NCI-H2029 (cell line): ENCODE measurements at places on chromosomes 11 and 22.

DNA sequence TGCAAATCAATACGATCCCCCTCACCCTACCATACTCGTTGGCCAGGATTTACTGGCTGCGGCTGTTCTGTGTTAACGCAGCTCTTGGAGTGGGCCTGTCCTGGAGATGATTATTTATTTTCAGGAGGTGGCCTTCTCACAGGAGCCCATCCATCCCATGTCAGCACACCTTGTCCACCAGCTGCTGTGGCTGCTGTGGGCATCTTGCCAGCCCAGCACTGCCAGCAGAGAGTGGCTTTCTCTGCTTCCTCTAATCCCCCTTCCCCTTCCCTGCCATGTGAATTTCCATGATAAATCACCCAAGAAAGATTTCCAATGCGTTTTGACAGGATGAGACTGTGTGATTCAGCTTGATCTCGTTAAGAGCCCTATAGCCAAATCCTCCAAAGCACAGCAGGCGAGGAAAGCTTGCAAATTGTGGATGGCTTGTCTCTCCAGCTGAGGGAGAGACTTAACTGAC lies 309.1 kb upstream of the C11orf87 start:
- peak; percentile 51 for DNase-seq

- DNase-seq = no peak
Measured at GRCh38 chr11:124760205-124760652, 1.9 kb downstream of the ESAM start.

DNA sequence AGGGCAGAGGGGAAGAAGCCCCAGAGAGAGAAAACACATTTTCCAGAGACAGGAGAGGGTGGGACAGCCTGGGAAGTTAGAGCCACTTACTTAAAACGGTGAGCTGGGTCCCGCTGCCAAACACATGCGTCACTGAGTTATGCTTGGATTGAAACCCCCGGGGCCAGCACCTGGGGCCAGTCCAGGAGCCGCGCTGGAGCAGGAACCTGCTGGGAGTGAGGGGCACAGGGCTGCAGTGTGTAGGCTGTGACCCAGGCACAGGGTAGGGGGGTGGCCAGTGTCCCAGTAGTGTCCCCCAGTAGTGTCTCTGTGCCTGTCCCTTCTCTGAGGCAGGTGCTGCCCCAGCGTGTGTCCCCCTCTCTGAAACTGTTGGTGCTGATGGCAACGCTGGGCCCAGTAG lies 5.2 kb downstream of the IGLL1 start:
- DNase-seq = no peak

GRCh38 chr11:17525570-17525969 lies 18.6 kb downstream of the USH1C start:
- no peak for DNase-seq

DNA sequence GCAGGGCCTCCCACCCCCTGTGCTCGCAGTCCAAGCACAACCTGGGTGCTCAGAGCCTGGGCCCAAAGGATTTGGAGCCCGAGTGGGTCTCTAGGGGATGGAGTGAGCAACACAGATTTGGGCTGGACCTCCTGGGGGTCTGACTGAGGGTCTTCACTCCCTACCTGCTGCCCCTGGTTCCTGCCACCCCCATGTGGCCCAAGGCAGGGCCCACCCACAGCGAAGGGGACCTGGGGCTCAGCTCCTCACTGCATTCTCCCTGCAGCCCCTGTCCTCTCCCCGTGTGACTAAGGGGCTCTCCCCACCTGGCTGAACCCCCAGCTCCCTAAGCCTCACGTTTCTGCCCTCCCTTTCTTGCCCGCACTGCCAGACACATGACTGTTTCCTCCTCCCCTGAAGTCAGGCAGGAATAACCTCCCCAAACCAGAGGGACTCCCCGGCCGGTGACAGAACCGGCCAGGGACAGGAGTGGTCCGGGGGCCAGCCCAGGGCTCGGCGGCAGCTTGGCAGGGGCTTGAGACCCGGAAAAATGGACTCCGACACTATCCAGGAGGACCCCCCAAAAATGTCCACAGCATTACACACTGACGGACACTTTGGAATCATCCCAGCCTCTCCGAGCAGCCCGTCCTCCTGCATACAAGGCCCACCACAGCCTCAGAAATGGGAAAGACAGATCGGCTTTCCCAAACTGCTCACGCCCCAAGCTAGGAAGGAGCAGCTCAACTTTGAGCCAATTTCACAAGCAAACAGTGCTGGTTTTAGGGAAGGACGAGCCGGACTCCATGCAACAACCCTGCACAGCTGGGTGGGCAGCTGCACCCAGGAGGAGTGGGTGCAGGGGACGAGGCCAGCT lies 57.8 kb downstream of the BRD1 start:
- no peak for DNase-seq

- DNase-seq = peak; percentile 51
Measured at GRCh38 chr22:37316875-37317371, 34.6 kb downstream of the CYTH4 start.

DNA sequence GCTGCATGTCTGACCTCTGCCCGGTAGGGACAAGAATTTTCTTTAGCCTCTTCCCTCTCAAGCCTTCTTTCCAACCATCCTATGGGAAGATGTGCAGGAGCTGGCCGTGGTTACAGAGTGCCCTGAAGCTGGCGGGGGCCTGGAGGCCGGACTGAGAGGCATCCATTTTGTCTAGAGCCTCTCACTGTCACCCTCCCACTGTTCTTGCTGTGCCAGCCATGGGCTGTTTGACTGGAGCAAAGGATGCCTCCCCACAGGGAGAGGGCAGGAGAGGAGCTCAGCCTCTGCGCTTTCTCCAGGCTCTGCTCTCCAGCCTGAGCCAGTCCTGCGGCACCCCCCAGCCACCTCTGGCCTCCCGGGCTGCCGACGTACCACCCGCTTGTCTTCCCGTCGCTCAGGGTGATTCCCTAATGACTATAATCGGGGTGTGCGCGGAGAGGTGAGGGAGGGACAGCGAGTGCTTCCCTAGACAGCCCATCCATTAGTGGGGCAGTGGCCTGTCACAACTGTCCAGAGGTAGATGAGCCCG lies 123.8 kb downstream of the NECTIN1 start:
- no peak for DNase-seq

- no peak for DNase-seq
Measured at GRCh38 chr22:29266564-29267461, 968 bp downstream of the RHBDD3 start.

DNA sequence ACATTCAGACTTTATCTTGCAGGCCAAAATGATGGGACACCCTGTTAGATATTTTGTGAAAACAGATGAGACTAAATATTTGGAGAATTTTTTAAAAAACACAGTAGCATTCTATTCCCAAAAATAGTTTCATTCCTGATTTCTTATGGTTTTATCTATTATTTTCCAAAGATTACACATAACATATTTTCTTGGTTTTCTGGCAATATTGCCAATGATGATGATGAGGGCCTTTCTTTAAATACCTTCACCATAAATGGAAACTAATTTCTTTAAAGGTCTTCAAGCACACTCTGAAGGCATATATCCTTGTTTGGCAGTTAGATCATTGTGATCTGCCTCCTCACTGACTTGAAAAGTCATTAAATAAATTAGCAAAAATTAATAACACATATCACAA lies 522.3 kb upstream of the LUZP2 start:
- no peak for DNase-seq

GRCh38 chr11:8229299-8230177 lies 34.1 kb downstream of the LMO1 start:
- DNase-seq = peak; percentile 79

DNA sequence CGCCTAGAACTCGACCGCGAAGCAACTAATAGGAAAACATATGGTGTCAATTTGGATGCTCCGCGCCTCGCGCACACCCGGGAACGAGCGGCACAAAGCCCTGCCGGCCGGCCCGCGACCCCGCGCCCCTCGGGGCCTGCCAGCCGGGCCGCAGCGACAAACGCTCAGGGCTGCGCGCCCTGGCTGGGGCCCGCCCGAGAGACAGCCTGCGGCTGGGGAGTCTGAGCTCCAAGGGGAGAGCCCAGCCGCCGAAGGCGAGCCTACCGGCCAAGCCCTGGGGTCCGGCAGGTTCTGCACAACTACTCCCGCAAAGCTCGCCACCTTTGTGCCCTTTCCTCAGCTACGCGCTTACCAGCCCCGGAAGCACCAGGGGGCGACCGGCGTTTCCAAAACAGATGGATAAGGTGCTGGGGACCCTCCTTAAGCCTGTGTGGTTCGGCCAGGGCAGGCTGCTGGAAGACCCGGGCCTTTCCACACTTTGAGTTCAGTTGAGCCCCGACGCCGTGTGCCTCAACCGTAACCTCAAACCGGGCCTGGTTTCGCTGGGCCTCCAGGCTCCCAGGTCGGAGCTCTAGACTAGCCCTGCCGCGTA lies 6.0 kb downstream of the PAX6 start:
- no peak for DNase-seq
